ENCODE measurements at places on chromosomes 1 and 21.

DNA sequence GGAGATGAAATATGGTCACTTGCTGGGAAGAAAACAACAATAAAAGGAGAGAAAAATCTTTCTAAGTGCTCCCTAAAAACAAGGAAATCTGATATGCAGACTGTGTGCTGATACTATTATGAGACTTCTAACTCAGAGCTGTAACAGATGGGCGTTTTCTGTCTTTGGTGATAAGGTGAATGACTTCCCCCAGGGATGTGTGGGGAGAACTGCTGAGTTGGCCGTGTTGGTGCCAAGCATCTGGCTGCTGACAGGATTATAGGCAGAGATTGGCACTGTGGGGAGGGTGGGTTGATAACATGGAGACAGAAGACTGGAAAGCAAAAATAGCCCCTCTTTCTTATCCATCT lies 438.5 kb upstream of the PLXNA2 start:
- no peak for DNase-seq

DNA sequence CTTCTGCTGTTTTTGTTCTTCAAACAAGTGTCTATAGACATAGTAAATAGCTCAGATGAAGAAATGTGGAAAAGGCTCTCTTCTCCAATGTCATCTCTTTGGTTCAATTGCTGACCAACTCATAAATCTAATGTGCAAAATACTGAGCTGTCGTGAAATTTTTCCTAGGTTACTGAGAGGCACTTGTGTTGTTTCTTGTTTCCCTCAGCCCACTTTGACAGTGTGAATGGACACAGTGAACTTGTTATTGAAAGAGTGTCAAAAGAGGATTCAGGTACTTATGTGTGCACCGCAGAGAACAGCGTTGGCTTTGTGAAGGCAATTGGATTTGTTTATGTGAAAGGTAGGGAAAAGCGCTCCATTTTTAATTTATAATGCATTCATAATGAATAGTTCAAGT lies 245.3 kb downstream of the TPR start:
- DNase-seq: no peak

DNA sequence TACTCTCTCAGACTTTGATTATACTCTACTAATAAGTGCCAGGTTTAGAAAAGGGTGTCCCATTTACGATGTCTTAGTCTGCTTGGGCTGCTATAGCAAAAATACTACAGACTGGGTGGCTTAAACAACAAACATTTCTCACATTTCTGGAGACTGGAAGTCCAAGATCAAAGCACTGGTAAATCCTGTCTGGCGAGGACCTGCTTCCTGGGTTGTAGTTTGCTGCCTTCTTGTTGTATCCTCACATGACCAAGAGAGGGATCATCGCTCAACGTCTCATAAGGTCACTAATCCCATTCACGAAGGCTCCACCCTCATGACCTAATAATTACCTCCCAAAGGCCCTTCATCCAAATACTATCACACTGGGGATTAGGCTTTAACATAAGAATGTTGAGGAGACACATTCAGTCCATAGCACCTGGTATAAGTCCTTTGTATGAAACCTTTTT lies 12.0 kb downstream of the PRDX6 start:
- peak; percentile 41 for DNase-seq

GRCh38 chr1:13951793-13952751 lies 252.1 kb downstream of the PRDM2 start:
- DNase-seq: no peak

DNA sequence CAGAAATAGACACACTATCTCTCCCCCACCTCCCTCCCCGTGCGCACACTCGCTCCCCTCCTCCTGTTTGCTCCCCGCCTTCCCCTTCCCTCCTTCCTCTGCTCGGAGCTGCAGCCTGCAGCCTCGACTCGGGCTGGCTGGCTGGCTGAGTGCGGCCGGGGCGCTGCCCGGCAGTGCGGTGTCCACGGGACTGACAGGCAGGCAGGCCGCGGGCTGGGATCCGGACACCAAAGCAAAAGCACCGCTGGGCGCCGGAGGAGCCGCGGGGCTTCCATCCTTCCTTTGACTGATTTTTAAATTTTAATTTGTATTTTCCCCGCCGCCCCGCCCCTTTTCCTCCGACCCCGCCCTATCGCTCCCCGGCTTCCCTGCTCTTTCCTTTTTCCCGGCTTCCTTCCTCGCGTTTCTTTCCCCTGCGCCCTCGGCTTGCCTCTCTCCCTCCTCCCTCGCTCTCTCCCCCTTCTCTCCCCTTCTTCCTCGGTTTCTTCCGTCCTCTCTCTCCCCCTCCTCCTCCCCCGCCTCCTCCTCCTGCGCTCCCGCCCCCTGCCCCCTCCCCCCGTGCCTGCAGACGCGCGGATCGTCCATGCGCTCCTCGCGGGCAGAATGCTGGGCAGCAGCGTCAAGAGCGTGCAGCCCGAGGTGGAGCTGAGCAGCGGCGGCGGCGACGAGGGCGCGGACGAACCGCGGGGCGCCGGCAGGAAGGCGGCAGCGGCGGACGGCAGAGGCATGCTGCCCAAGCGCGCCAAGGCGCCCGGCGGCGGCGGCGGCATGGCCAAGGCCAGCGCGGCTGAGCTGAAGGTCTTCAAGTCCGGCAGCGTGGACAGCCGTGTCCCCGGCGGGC lies 109.4 kb downstream of the NAV1 start:
- peak; percentile 47 for DNase-seq

GRCh38 chr1:16139473-16139962 lies 16.4 kb downstream of the EPHA2 start:
- no peak for DNase-seq

DNA sequence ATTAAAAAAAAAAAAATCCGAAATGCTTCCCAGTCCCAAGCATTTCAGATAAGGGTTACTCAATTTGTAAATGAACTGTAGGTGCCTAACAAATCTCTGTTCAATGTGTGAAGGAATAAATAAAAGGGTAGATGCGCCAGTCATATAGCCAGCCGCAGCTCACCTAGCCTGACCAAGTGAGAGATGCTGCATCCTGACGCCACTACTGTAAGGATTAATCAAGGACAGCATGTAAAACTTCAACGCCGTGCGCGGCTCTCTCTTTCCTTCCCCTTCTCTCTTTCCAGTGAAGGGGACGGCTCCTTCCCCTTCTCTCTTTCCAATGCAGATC lies 441 bp downstream of the PPT1 start:
- no peak for DNase-seq

DNA sequence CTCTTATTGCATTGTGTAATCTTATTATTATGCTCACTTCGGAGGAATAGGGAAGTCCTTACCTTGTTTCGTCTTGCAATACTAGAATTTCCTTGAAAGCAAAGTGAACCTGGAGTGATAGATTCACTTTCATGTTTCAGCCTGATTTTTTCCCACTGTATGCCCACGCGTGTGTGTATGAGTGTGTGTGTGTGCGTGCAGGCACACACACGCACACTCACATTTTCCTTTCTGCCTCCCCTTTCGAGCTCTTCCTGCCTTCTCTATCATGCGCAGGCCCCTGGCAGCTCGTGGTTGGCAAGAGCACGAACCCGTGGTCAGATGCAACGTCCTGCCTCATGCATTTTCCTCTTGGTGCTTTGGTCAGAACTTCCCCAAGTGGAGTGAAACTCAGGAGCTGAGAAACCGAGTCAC lies at the start of gene GCSAML:
Gene GCSAML, plus strand, starts transcription at position 366 of the 414 bp plus-strand sequence. CDS start 58 bp downstream, outside the sequence.
- peak; percentile 83 for DNase-seq

GRCh38 chr1:245409341-245410195 lies 254.8 kb downstream of the KIF26B start:
- no peak for DNase-seq

GRCh38 chr1:192959657-192960186 lies 99.4 kb downstream of the UCHL5 start:
- no peak for DNase-seq

GRCh38 chr1:181504399-181504842 lies 21.1 kb downstream of the CACNA1E start:
- peak; percentile 72 for DNase-seq

DNA sequence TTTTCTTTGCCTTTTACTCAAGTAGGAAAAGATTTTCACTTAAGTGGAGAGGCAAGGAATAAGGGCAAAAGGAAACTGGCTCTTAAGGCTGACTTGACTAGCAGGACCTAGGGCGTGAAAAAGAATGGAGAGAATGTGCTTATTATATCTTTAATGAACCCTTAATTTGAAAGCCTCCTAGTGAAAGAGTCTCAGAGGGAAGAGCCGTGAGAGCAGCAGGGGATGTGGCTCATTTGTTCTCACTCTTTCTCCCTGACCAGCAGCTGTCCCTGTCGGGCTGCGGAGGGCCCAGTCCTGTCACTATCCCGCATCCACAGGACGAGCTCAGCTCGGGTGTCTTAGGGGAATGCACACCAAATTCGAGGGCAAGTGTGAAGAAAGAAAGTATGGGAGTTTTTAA lies 180.1 kb downstream of the EDEM3 start:
- no peak for DNase-seq

GRCh38 chr1:60470246-60470645 lies 396.7 kb upstream of the C1orf87 start:
- DNase-seq: no peak

GRCh38 chr21:34183331-34183928 lies 110.1 kb downstream of the MRPS6 start:
- no peak for DNase-seq

GRCh38 chr21:33950431-33951079 lies 35.0 kb upstream of the ATP5PO start:
- no peak for DNase-seq

DNA sequence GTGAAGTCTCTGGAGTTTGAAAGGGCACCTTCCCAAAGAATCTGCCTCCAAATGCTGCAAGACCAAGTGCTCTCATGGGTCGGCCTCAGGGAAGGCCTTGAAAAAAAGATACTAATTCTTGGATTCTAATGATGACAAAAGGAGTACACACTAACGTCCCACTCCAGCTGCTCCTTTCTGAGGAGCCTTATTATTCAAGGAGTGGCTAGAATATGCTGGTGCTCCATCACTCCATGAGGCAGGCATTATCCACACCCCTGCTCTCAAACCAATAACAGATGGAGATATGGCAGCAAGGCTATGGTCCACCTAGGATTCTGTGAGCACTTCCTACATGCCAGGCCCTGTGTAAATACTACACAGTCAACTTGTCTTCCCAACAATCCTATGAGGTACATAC lies 54.4 kb downstream of the FAM78B start:
- DNase-seq: no peak

- DNase-seq: no peak
Measured at GRCh38 chr1:209710093-209710492, 5.4 kb downstream of the HSD11B1 start.

DNA sequence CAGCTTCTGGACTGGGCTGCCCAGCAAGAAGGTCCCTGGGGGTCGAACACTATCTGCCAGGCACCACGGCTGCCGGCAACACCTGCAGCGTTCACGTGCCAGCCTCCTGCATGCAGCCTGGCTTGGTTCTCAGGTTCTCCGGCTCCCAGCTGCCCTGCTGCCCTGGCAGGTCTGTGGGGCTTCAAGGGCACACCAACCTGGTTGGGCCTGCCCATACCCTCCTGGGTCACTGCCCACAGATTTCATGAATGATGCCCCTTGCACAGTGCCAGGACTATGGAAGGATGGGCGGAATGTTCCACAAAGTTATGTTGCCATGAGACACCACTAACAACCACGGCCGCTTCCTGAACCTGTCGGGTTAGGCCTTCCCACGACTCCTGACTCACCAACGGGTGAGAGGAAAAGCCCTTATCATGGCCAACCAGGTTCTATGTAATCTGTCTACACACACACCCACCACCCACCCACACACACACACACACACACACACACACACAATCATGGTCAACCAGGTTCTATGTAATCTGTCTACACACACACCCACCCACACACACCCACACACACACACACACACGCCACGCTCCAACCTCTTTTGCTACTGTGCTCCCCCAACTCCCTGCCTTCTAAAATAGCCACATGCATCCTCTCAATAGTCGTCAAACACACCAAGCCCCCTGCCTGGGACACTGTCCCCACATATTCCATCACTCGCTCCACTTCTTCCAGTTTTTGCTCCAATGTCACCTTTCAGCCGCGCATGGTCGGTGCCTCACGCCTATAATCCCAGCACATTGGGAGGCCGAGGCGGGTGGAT lies 32.2 kb downstream of the HSPG2 start:
- peak; percentile 99 for DNase-seq

DNA sequence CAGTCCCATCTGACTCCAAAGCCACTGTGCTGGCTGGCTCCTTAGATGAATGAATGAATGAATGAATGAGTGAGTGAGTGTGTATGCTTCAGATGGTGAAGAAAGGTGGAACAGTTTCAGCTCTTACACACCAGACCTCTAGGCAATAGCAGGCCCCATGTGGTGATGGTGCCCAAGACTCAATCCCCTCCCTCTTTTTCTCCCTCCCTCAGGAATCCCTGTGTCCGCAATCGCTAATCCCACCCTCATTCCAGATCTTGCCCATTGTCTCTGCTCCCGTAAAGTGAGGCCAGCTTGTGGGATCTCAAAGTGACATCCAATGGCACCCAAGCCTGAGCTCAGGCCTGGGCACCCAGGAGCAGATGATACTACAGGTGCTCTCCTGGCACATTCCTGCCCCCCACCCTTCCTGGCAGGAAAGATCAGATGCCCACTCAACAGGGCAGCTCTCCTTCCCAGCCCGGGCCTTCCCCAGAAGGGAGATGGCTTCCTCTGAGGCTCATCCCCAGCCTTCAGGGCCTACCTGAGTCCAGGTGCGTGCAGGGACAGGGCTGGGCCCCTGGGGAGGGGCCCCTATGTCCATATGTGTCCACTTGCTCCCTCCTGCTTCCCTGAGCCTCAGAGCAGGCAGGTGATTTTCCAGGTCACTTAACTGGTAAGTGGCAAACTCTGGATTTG lies 106.4 kb downstream of the HMGB4 start:
- DNase-seq: no peak

DNA sequence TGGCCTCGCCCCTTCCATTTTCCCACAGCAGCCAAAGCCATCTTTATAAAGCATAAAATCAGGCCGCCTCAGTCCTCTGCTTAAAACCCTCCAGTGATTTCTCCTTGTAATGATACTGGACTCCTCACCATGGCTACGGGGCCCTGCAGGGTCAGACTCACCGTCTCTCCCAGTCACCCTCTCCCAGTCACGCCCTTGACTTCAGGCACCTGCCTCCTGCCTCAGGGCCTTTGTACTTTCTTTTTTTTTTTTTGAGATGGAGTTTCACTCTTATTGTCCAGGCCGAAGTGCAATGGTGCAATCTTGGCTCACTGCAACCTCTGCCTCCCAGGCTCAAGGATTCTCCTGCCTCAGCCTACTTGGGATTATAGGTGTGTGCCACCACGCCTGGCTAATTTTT lies 47.8 kb downstream of the PIK3CD start:
- DNase-seq: no peak

- peak; percentile 81 for DNase-seq
Measured at GRCh38 chr1:226608699-226609505, 60.3 kb downstream of the STUM start.

All from hematopoietic multipotent progenitor cell treated with erythropoietin and hydrocortisone succinate and interleukin-3 and kit ligand, for 6 days (in vitro differentiated cells).